Endothelial cell (in vitro differentiated cells): ENCODE measurements at places on chromosomes 11 and 22. TPM values are rescaled to one million over a fixed set of nuclear protein-coding genes. Genes with fewer than 3 reads are reported as not detected.

GRCh38 chr11:109884501-109884900, 208.7 kb upstream of the ZC3H12C start:
- no peak for DNase-seq

GRCh38 chr22:36858156-36858555, 2.6 kb upstream of the NCF4 start:
- no peak for DNase-seq

- no peak for DNase-seq
Measured at GRCh38 chr22:20205964-20206708, 55.3 kb upstream of the CCDC188 start.

Gene OR6Q1
- not detected for total RNA-seq

DNA sequence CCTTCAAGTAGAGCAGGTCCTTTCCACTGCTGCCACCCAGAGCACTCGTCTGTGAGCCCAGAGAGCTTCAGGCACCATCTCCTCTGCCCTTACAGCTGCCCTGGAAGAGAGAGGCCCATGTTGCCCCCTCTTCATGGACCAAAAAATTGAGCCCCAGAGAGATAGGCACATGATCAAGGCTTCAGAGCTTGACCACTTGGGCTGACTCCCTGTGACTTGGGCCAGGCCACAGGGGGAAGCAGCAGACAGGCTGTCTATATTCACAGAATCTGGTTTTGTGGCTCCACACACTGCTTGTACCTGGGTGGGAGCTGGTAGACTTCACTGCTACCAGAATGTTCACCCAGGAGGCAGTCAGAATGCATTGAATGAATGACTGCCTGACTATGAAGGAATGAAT, 58.2 kb downstream of the SMIM38 start:
- no peak for DNase-seq

DNA sequence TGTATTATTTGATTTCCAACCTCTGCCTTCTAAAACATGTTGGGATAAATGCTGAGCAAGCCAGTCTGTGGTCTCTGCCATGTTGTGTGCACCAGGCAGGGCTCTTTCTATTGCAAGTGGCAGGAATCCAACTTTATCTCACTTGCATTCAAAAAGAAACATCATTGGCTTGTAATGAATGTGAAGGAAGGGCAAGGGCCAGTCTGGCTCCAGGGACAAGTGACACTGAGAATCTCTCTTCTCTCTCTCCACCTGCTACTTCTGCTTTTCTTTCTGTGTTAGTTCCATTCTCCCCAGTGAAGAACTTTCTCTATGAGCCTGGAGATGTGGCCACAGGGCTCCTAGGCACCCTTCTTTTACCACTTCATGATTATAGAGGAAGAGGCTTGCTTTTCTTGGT, 329.9 kb upstream of the NCAM1 start:
- no peak for DNase-seq
